ENCODE measurements at places on chromosomes 6 and 20. TPM values are rescaled to one million over a fixed set of nuclear protein-coding genes. Genes with fewer than 3 reads are reported as not detected.

The RAET1G gene
- total RNA-seq = not detected

- no peak for DNase-seq
Observed at GRCh38 chr6:10156875-10157274, 258.0 kb downstream of the TFAP2A start.

- DNase-seq = no peak
Observed at GRCh38 chr20:22473293-22473692, 111.1 kb downstream of the FOXA2 start.

GRCh38 chr20:41783423-41784208 lies 165.4 kb upstream of the CHD6 start:
- DNase-seq = no peak

The MAP3K5 gene
- 0.28 TPM for total RNA-seq

DNA sequence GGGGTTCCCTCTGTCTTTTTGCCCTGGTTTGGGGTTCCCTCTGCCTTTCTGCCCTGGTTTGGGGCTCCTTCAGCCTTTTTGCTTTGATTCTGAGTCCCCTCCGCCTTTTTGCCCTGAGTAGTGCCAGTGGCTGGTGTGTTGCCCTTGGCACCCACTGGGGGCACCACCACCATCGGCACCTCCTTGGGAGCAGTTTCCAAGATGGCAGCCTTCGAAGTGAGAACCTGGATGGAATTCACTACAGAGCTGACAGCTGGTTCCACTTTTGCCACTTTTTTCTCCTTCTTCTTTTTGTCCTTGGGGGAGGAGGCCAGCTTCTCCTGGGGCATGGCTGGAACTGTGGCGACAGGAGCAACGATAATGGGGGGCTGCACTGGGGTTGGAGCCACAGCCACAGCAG lies 22.2 kb downstream of the RRBP1 start:
- no peak for DNase-seq

DNA sequence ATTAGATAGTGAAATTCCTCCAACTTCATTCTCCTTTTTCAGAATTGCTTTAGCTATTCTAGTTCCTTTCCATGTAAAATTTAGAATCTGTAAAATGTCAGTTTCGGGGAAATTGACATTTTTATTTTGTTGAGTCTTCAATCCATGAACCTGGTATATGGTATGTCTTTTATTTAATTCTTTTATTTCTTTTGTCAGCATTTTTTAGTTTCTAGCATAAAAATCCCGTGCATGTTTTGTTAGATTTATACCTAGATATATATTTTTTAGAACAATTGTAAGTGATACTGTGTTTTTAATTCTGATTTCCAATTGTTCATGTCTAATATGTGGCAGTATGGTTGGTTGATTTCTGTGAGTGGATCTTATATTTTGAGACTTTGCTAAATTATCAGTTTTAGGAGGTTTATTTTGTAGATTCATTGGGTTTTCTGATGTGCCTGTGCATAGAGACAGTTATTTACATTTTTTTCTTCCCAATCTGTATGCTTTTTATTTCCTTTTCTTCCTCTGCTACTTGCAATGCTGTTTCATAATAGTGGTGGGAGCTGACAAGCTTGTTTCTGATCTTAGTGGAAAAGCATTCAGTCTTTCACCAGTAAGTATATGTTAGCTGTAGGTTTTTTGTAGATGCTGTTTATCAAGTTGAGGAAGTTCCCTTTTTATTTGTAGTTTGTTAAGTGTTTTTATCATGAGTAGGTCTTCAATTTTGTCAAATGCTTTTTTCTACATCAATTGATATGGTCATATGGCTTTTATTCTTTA lies 13.7 kb downstream of the TAB2 start:
- DNase-seq = no peak

The BEND3 gene
- 11.2 TPM for total RNA-seq

The ROMO1 gene
- total RNA-seq = 135 TPM

GRCh38 chr20:8049310-8049709 lies 29.7 kb upstream of the TMX4 start:
- no peak for DNase-seq

- DNase-seq = peak; percentile 49
Observed at GRCh38 chr6:33935439-33936080, 131.8 kb upstream of the MLN start.

GRCh38 chr6:119105282-119105681 lies 26.8 kb upstream of the FAM184A start:
- DNase-seq = no peak

DNA sequence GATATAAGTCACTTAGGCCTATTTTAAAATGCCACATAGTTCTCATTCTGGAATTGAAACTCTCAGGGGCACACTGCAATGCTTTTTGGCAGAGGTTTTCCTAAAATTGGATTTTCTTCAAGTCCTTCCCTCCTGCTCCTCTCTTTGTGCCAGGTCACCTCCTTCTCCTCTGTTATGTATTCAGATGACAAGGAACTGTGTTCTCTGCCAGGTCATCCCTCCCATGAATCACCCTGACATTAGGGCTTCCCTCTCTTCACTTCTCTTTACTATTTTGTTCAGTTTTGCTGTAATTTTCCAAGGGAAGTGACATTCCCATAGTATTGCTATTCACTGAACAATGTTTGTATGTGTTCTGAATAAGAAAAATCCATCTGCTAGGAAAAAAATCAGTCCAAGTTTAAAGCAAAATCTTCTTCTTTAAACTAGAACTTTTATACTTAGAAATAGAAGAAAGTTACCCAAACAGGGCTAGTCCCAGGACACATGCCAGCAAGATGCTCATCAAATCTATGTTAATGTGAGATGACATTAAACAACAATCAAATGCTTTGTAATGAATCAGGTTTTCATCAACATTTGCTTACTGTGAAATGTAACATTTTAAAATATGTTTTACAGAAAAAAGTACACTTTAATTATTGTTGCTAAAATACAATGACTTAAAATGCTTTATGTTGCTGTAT lies 461.1 kb downstream of the MMUT start:
- no peak for DNase-seq

DNA sequence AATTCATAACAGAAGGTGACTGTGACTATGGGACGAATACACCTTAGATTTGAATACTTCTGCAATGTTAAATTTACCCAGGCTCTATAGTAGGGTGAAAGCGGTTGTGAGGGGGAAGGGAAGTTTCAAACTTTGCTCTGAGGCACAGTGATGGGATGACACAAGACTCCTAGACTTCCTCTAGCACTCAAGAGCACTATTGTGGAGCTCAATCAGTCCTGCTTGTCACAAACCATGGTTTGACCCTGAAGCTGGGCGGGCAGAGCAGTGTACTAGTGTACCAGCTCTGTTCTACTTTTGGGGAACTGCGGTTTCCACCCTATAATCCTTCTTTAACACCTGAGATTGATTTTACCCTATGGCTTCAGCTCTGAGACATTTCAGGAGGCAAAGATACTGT lies 17.1 kb downstream of the TRIM27 start:
- DNase-seq = no peak

The HEY2 gene
- total RNA-seq = 1.1 TPM

GRCh38 chr6:70380252-70380651 lies 33.1 kb upstream of the FAM135A start:
- no peak for DNase-seq

- DNase-seq = peak; percentile 55
Observed at GRCh38 chr6:89818977-89819335, 638 bp downstream of the MDN1 start.

DNA sequence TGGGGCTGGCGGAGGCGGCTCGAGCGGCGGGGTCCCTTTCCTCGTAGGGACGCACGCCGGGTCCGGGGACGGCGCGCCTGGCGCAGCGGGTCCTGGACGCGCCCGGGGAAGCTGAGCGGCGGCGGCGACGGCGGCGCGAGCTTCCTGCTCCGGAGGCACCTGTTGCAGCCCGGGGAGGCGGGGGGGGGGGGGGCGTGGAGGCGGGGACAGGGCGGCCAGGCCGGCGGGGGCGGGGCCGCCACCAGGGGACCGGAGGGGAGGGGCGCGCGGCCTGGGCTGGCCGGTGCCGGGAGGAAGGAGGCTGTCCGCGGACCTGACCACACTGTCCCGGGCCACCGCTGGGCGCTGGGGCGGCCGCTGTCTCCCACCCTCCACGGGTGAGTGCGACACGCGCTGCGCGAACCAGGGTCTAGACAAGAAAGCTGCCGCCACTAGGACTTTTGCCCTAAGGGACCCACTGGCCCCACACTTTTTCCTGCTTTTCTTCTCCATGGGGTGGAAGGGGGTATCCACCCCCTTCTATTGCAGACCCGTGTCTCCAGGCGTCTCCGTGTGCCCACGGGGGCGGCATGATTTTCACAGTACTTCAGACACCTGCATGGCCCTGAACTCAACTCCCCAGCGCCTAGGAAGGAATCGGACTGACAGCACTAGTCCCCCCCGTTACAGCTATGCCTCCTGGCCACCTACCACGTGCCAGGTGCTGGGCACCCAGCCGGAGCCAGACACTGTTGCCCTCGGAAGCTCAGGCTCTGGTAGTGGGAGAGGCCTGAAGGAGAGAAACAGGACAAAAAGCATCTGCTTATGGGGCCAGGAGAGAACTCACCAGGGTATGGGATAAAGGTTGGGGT lies at the start of gene NFATC2:
Gene NFATC2 (minus strand): TSS at position 149 of the 851 bp plus-strand sequence. CDS start 220 bp downstream, outside the sequence.
- peak; percentile 79 for DNase-seq

DNA sequence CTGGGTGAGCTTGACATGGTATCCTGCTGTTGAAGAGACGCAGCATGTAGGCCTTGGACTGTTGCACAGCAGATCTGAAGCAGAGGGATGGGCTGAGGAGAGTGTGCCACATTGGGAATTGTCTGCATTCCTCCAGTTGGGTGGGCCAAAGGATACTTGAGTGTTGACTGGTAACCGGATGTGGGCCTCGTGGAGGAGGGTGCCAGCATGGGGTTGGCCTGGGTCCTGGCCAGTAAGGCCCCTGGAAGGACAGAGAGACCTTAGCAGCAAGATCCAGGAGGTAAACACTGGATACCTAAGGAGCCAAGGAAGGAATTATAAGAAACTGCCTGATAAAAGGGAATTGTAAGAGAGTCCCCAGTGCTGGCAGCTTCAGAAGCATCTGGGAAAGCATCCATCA lies 76.9 kb downstream of the FIG4 start:
- DNase-seq = no peak

The CENPW gene
- 23.7 TPM for total RNA-seq

- DNase-seq = no peak
Observed at GRCh38 chr6:43636308-43636659, 644 bp downstream of the MAD2L1BP start.

DNA sequence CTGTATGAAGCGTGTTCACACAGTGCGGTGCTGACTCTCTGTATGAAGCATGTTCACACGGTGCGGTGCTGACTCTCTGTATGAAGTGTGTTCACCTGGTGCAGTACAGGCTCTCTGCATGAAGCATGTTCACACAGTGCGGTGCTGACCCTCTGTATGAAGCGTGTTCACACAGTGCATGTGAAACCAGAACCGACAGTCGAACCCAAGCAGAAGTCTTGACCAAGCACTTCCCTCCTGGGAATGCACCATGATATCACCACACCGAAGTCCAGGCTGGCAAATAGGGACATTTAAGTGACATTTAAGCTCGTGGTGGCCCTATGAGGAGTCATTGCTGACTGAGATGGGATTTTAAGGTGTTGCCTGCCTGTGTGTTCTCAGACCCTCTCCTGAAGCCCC lies 11.3 kb upstream of the SERPINB1 start:
- DNase-seq = no peak

DNA sequence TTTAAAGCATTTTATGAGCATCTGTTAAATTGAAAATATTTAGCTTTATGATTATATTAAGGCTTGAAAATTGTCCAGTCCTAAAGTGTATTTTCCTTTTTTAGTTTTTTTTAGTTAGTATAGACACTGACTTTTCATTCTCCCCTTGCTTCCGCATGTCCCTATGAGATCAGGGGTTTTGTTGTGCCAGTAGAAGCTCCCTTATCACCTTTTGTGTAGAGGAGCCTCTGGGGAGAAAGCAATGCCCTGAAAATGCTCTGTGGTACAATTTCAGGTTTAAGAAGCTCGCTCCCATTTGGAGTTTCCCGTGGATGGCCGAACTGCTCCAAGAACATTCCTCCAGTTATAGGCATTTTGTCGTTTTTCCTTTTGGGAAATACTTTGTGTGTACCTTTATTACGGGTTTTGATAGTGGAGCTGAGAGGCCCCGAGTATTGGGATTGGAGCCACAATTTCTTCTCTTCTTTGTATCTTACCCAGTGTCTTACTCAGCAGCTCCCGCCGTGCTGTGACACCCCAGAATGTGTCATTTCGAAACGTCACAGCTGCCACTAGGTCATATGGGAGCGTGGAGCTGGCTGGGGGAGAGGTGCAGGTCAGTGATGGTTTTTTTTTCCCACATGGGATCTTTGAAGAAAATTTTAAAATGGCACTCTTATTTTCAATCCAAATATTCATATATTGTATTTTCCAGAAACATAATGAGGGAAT lies 49.9 kb downstream of the RPRD1B start:
- DNase-seq = no peak

The GABRR1 gene
- not detected for total RNA-seq

DNA sequence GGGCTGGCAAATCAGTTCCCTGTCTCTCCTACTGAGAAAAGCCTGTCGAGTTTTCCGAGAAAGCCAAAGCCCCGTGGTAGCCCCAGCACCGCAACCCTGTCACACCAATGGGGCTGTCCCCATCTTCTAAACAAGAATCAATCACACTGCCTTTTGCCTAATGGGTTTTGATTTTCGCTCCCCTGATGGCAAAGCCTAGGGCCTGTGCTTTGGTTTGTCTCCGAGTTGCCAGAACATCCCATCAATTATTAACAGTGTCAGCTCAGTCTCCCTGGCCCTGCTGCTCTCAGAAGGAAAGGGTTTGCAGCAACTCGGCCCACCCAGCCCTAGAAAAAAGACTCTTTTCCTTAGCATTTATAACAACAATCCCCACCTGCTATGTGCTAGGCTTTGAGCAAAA lies 4.2 kb downstream of the KCNB1 start:
- DNase-seq = no peak
